Midbrain (tissue), 1 donor: ENCODE measurements at places on chromosomes 4 and X.

DNA sequence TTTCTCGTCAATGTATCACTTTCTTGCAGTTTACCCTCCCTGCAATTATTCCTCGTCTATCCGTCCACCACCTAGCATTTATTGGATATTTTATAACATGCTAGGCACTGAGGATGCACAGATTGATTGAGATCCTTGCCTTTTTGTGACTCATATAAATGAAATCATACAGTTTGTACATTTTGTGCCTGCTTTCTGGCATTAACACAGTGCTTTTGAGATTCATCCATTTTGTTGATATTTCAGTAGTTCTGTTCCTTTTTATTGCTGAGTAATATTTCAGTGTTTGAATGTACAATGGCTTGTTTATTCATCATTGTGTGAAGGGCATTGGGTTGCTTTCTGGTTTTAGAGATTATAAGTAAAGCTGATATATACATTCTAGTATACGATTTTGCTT lies 841 bp downstream of the TBC1D19 start:
- DNase-seq, result no peak

DNA sequence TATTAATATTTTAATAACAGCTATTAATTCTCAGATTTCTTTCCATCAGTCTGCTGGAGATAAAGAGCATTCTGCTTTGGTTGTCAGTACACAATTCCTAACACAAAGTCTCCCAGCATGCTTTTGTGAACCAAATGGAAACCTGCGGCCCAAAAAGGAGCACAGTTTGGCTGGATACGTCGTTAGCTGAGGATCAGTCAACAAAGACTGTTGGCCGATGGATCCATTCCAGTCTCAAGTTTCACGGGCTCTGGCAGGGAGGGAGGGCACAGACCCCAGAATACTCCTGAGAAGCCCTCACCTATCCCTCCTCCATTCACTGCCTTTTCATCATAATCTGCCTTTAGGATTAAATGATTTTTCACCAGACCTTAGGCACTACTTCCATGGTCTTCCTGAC lies 26.3 kb upstream of the PRSS48 start:
- no peak for DNase-seq

GRCh38 chrX:82127228-82128123 lies 925.6 kb downstream of the SH3BGRL start:
- no peak for DNase-seq

GRCh38 chr4:147480891-147481576 lies at the start of gene EDNRA:
EDNRA (plus strand) TSS chr4:147481097; CDS start chr4:147485682, 4,585 bp downstream.
- DNase-seq, result no peak

DNA sequence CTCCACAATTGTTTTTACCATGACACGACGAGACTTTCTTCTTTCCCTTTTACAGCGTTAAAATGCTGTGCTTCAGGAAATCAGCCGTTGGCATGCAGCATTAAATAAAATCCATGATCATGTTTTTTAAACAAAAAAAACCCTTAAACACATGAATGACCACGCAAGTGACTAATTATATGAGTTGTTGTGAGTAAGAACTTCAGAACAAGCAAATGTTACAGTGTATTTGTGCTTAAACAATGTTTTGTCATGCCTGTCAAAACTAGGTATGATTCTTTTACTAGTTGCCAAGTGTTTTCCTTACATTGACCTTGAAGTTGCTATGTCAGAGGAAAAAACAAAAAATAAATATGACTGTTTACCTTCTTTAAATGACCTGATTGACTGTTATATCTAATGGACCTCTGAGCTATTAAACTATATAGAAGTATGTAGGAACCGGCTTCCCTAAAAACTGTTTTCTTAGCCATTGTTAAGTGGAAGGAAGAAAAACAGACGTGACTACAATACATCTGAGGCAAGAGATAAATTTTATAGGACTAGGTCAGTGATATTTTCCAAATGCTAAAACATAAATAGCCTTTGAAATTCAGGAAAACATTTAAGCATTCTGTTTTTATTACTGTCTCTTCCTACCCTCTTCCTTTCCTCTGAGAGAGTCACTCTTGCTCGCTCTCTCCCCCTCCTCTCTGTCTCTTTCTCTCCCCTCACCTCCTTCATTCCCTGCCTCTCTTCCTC lies 197.1 kb downstream of the PALLD start:
- DNase-seq, result no peak

- DNase-seq, result no peak
These were observed 740.1 kb upstream of the PITX2 start for GRCh38 chr4:111362941-111363361.

DNA sequence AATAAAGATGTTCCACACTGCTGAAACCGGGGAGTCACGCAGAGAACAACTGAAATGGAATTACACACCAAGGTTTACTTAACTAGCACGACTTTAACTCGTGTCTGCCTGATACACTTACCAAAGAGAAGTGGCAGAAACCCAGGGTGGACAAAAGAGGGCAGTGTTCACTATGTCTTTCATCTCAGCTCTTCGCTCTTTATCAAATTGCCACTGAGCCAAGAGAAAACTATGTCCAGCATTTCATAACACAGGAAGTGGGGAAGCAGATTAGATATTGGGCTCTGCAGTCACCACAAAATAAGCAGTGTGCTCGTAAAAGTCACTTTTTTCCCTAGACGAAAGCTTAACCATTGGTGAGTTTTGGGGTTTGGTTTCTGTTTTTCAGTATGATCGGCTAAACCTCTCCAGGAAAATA lies 155.7 kb downstream of the CHIC2 start:
- DNase-seq, result peak; percentile 56

DNA sequence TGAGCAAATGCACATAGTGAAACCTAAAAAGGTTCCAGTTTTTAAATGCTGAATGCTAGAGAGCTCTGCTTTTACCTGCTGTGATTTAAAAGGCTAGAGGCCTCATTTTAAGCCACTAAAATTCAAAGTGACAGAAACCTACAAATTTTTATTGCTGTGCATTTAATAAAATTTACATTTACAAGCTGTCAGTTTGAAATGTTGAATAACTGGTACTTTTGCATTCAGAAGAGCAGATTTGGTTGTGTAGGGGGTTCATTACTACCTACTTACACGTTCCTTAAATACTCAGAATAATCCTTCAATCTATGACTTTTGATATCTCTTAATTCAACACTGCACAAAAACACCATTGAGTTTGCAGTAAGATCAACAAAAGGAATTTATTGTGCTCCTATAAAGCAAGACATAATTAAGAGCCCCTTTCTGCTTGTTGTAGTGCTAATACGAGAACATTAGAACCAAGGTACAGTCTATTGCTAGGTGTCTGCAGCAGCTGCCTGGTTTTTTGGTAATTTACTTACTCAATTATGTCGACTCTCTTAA lies 27.9 kb downstream of the NKX3-2 start:
- no peak for DNase-seq

GRCh38 chrX:38539748-38540147 lies 21.6 kb upstream of the TSPAN7 start:
- DNase-seq, result no peak

DNA sequence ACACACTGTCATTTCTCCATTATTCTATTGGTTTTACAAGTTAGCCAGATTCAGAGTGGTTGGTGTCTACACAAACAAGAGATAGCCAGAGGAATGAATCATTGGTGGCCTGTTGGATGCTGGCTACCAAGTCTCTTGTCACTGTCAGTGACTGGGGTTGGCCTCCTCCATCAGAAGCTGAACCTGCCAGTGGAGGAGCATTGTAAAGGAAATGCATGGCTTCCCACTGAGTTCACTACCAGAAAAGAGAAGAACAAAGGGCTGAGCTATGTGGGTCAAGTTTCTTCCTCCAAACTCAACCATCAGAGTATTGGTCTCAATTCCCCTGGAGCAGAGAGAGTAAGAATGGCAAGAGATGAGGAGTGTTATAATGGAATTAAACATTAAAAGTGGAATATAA lies 26.5 kb upstream of the ANKRD50 start:
- no peak for DNase-seq

GRCh38 chr4:101191302-101192098 lies 155.8 kb downstream of the PPP3CA start:
- peak; percentile 77 for DNase-seq

DNA sequence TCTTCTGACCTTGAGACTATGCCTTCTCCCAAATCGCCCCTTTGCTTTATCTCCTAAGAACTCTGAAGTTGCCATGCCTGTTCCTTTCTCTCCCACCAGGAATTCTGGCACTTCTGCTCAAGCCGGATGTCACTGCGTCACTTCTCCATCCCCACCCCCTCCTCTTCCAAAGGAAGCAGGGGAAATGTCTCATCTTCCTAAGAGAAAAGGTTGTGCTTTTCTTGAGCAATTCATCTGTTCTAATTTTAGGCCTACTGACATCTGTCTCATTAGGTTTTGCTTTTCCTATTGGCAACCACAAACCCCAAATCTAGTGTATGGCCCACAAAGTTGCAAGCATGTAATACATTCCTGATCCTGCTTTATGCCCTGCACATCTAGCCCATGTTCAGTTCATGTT lies 163.1 kb upstream of the PLAC1 start:
- DNase-seq, result no peak

DNA sequence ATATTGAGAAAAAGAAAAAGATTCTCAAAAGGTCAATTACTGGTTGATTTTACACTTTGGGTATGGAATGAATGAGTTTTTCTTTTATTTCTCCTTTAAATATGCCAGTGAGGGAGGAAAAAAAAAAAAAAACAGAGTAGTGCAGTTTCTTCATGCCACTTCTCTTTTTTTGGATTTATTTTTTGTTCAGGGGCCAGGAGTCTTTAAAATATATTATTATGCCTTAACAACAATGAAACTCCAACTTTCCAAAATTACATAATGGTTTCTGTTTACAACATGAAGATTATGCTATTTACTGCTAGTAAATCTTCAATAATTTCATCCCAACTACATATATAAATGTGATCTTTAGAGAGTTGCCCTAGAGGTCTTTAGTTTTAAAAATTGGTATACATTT lies 31.9 kb downstream of the DTHD1 start:
- DNase-seq, result no peak

DNA sequence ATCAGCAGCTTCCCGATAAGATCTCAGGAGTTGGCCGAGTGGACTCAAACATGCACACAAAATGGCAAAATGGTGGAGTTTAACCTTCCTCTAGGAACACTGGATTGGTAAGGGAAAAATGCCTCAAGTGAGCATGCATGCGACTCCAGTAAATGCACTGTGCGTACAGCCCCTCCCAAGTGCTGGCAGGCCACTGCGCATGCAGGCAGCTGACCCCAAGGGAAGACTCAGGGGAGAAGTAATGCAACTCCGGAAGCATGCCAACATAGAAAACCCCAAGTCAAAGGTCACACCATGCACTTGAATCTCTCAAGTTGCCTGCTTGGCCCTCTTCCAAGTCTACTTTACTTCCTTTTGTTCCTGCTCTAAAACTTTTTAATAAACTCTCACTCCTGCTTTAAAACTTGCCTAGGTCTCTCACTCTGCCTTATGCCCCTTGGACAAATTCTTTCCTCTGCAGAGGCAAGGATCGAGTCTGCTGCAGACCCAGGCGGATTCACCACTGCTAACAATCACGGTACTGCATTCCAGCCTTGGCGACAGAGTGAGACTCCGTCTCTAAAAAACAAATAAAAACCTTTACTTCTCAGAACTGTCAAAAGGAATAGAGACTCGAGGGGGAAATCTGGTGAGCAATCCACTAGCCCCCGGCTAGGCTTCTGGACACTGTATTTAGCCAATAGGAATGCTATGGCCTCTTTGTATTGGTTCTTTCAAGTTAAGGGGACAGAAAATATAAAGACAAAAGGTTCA lies 33.5 kb downstream of the NYX start:
- no peak for DNase-seq

DNA sequence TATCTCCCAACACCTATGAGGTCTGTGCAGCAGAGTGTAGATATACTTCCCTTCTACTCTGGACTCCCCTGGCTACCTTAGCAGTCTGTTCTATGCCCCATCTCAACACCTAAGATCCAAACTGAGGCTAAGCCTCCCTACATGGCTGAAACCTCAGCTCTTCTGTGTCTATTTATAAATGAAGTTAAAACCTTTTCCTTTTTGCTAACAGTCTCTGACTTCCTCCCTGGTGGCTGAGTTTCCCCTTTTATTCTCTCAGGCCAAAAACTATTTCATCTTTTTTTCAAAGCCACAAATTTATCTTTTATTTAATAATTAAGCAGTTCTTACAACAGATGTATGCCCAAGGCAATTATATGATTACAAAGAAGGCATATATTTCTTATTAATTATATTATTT lies 111.8 kb upstream of the STIM2 start:
- no peak for DNase-seq

DNA sequence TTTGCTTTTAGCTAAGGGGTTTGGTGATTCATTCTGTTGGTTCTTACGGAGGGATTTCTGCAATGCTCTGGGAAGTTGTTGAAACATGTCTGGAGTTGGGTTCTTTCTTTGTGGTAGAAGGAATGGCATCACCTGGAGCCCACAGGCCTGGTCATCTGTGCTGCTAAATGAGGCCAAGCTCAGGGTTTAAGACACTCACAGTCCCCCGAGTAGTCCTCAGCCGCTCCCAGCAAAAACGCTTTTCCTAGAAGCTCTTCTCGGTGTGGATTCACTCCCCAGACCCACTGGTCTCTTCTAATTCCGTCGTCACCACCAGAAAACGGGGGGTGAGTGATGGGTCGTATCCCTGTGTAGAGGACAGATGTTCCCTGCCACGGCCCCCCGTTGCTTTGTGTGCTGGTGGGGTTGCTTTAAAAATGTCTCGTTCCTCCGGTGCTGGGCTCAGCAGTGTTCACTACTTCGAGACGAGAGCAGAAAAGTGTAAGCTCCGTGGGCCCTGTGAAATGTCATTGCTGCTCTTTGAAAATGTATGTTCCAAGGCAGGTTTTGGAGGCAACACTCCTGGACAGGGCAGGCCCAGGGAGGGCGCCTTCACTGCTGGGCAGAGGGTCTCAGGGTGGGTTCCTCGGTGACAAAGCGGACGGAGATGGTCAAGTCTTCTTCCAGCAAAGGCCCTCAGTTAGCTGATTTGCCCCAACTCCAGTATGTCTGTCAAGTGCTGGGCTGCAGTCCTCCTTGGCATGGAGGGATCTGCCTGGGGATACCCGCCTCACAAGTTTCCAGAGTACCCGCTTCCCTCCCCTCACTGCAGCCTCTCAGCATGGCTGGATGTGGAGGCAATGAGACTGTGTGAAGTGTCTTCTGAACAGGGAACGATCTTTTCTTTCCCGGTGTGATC lies 37.3 kb downstream of the PSAPL1 start:
- no peak for DNase-seq

- DNase-seq, result no peak
These were observed 191.3 kb downstream of the GPC3 start for GRCh38 chrX:133794126-133794525.

- no peak for DNase-seq
These were observed 639.8 kb downstream of the DMD start for GRCh38 chrX:32571579-32571978.
